Fibroblast of skin of scalp (primary cell): ENCODE measurements at places on chromosomes 16 and 17.

DNA sequence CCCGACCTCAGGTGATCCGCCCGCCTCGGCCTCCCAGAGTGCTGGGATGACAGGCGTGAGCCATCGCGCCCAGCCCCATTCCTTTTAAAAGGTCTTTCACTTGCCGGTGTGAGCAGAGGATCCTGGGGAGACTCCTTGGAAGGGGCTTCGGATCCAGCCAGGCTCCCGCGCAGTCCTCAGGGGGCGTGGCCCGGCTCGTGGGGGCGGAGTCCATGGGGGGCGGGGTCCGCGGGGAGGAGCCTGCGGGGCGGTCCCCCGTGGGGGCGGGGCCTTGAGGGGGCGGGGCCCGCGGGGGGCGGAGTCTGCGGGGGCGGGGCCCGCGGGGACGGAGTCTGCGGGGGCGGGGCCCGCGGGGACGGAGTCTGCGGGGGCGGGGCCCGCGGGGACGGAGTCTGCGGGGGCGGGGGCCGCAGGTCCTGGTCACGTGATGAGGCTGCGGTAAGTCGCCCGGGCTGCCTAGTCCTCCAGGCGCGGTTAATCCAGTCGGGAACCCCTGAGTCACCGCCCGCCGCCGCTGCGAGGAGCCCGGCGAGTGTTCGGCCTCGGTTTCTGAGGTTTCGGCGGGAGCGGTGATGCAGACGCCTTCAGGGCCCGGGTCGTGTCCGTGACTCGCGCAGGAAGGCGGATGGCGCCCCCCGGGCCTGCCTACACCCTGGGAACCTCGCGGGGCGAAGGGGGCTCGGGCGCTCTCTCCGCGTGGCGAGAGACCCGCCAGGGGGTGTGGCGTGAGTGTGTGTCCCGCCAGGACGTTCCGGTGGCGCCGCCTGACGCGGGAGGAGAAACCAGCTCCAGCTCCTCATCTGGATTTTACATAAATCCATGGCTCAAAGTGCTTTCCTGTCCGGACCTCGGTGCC is 23.6 kb upstream of the ABR start:
- DNase-seq: peak; percentile 66

GRCh38 chr17:64635647-64636305 is 26.3 kb downstream of the SMURF2 start:
- DNase-seq: peak; percentile 97

GRCh38 chr17:81050645-81051625 is 16.0 kb downstream of the BAIAP2 start:
- DNase-seq: no peak

GRCh38 chr17:48472411-48473281 is 42.6 kb upstream of the SKAP1 start:
- DNase-seq: peak; percentile 65

- no peak for DNase-seq
Measured at GRCh38 chr16:54281535-54282201, 4.9 kb downstream of the IRX3 start.

GRCh38 chr17:4090898-4091297 is 51.9 kb downstream of the ZZEF1 start:
- DNase-seq: no peak

GRCh38 chr17:68910789-68911431 is 44.3 kb downstream of the ABCA8 start:
- DNase-seq: no peak

DNA sequence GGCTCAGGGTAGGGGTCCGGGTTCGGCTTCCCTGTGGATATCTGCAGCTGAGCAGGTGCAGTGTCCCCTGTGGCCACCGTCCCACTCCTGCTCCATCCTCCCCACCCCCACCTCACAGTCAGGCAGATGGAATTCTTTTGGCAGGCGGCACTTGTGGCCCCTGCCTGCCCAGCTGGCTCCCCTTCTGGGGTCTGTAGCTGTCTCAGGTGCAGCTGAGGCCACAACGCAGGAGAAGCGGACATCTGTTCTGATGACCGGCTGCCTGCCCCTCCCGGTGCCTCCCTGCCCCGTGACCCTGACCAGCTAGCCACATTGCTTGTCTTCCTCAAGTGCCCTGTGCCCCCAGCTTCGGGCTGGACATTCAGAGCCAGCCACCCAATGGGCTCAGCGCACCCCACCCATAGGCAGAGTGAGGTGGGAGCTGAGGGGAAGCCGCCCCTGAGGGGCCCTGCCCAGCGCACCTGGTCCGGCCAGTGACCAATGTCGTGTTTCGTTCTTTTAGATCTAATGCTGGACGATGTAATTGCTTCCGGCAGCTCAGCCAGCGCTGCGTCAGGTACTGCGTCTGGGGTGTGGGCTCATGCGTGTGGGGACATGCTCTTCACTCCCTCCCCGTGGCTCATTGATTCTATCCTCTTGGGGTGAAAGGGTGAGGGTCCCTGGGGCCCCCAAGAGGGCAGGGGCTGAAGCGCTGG is 25.2 kb upstream of the ABCC3 start:
- DNase-seq: no peak

GRCh38 chr16:75203096-75203495 is 3.9 kb downstream of the CTRB2 start:
- no peak for DNase-seq

- no peak for DNase-seq
Measured at GRCh38 chr17:76704805-76705204, 6.0 kb downstream of the MXRA7 start.

DNA sequence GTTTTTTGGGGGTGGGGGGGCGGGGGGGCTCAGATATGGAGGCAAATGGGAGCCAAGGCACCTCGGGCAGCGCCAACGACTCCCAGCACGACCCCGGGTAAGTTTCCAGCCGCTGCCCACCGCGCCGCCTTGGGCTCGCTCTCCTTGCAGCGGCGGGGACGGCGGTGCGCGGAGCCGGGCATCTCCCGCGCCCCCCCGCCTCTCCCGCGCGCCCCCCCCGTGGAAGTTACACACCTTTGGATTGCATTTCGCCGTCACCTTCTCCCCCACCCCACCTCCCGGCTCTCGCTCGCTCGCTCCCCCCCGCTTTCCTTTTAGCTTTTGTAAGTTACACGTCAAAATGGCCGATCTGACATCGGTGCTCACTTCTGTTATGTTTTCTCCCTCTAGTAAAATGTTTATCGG is 387 bp downstream of the MSI2 start:
- DNase-seq: peak; percentile 7

GRCh38 chr17:78358538-78359320 is 1.1 kb downstream of the SOCS3 start:
- DNase-seq: no peak

GRCh38 chr17:42441371-42442195 is 17.1 kb upstream of the ATP6V0A1 start:
- no peak for DNase-seq

GRCh38 chr16:12061336-12062055 is 85.0 kb downstream of the SNX29 start:
- DNase-seq: no peak

DNA sequence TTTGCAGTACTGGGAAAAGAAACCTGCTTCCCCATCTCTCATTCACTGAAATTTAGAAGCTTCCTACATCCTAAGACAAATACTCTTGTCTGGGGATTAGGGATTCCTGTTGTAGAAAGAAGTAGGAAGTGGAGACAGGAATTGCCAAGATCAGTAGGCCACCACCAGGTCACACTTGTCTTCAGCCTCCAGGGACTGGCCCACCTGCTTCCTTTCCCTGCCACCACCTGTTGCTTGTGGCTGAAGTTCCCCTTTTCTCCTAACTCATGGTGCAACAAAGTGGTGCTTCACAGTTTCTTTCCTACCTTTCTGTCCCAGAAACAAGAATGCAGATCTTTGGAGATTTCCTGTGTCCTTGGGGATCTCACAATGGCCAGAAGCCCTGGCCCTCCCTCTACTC is 82.4 kb downstream of the WNT3 start:
- DNase-seq: no peak

GRCh38 chr17:81091774-81092517 is 57.0 kb downstream of the BAIAP2 start:
- no peak for DNase-seq

- DNase-seq: no peak
Measured at GRCh38 chr17:66984730-66985129, 20.2 kb downstream of the CACNG4 start.

DNA sequence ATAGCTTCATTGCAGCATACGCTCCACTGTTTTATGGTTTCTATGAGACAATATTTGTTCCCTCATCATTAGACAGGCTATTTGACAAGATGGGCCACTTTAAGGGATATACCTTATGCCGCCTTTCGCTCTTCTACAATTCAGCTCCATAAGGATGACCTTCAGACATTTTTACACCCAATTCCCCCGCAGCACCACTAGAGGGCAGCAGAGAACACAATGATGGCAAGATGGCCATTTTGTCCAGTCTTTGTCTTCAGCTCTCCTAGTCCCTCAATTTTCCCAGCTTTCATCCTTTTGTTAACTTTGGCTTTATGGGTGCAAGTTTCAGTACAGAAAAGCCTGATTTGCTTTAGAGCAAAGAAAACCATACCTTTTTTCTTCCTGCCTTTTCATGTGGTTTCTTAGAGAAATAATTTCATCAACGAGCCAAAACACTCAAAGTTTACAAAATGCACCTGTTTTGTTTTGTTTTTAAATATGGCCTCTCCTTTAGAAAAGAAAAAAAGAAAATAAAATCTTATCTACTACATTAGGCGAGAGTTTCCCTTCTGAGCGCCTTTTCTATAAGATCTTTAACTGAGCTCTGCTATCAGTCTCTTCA is 355.3 kb downstream of the TOX3 start:
- peak; percentile 63 for DNase-seq

GRCh38 chr16:51237207-51237606 is 86.1 kb upstream of the SALL1 start:
- no peak for DNase-seq

GRCh38 chr16:14112539-14112856 is 41.4 kb downstream of the MRTFB start:
- no peak for DNase-seq

DNA sequence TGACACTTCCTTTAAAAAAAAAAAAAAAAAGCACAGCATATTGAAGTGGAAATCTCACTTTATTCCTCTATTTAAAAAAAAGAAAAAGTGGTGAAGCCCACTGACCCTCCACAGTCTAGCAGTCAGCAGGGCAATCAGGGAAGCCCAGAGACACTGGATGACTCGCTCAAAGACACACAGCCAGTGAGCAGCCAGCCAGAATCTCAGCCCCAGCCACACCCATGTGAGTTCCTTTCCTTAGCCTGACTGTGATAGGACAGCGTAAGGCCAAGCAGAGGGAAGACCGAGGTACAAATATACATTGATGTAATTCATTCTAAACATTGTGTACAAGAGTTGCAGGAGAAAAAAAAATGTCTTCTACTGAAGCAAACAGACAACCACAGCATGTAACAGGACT is 22.5 kb downstream of the XPO6 start:
- peak; percentile 40 for DNase-seq

DNA sequence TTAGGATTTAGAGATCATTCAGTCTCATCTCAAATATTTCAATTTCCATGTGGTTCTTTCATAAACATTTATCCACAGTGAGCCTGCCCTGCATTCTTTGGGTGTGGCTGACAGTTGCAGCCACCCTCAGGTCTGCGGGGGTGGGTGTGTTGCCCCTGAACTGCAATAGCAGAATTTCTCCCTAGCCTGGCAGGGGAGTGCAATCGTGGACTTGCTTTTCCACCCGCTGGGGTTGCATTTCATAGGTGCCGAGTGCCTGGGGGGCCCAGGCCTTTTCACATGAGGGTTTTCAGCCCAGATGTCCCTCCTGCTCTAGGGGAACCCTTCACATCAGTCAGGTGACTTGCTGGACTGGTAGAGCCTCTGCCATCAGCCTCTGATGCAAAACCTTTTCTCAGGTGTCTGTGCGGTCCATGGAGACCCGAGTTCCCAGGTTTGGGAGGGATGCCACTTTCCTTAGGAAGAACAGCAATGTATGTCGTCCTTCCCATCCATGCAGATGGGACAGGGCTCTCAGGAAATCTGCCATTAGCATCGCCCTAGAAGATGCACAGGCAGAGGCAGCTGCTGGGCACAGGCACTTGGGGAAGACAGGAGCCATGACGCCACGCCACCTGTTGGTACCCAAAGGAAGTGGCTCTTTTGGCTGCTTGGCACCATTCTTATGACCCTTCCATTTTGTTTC is 2.4 kb upstream of the USP36 start:
- DNase-seq: peak; percentile 28

- DNase-seq: peak; percentile 54
Measured at GRCh38 chr16:66478733-66479511, 51.8 kb downstream of the BEAN1 start.

GRCh38 chr17:34990921-34991365 is 10.6 kb downstream of the LIG3 start:
- no peak for DNase-seq

GRCh38 chr16:64907844-64908243 is 214.0 kb downstream of the CDH11 start:
- peak; percentile 45 for DNase-seq

DNA sequence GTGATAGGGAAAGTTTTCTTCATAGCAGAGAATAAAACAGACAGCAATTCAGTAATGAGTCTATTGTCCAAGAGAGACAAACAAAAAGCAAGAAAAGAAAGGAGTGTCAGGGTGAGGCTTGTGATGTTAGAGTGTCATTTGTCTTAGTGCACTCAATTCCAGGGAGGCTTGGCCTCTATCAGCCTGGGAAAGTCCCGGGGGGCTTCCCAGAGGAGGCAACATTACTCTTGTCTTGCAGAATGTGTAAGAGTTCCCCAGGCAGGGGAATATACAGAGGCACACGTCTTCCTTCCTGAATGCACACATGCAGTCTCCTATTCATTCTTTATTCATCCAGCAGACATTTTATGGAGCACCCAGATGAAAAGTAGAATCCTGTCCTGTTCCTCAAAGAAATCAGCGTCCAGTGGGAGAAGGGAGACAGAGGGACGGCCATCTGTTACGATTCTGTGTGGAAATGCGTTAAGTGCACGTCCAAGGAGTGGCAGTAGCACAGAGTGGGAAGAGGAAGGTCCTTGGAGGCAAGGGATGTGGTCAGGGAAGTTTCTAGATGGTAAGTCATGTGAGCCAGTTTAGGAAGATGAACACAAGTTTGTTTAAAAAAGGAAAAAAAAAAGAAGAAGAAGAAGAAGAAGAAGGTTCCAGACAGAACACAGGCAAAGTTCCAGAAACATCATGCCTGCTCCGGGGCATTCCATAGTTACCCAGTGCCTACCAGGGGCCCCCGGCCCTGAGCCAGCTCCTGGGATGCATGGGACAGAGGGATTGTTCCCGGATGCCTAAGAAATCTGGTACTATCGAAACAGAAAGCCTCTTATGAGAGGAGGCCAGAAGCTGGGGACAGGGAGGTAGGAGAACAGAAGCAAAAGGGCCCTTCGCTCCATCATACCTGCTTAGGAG is 21.1 kb downstream of the CACNG4 start:
- no peak for DNase-seq

GRCh38 chr16:84605339-84605848 is 12.5 kb downstream of the COTL1 start:
- no peak for DNase-seq

DNA sequence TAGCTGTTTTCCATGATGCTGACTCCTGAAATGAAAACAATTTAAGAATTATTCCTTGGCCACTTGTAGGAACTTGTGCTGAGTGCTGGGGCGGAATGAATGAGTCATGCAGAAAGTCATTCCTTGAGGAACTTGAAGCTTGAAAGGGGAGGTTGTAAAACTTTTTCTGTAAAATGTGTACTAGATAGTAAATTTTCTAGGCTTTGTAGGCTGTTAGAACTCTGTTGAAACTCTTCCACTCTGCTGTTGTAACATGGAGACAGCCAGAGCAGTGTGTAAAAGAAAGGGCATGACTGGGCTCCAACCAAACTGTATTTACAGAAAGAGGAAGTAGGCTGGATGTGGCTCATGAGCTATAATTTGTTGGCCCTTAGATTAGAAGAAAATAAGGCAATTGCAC is 46.1 kb downstream of the ABCA8 start:
- peak; percentile 94 for DNase-seq

- DNase-seq: no peak
Measured at GRCh38 chr17:77725846-77726245, 232.7 kb upstream of the TNRC6C start.

GRCh38 chr16:22255335-22255734 is 41.9 kb upstream of the POLR3E start:
- DNase-seq: no peak

- DNase-seq: no peak
Measured at GRCh38 chr17:67902511-67903231, 77.4 kb downstream of the BPTF start.
